Kidney (tissue), 22 donors: ENCODE measurements at places on chromosomes 2 and 18. TPM values are rescaled to one million over a fixed set of nuclear protein-coding genes. Genes with fewer than 3 reads are reported as not detected.

IL18R1 gene
- total RNA-seq = 14.9 TPM

- no peak for DNase-seq
- no peaks in the 10 kb centered on the region for H3K36me3 ChIP-seq
- no peaks in the 10 kb centered on the region for H3K4me1 ChIP-seq
- H3K27me3 ChIP-seq = no peaks in the 10 kb centered on the region
Measured at GRCh38 chr18:38933322-38933721, 1367.7 kb upstream of the CELF4 start.

GRCh38 chr2:219175928-219176817 lies 552 bp downstream of the CNPPD1 start:
- DNase-seq = peak; percentile 92
- peaks cover 29% of the 10 kb centered on the region for H3K36me3 ChIP-seq
- H3K4me1 ChIP-seq = peaks cover 37% of the 10 kb centered on the region

DNA sequence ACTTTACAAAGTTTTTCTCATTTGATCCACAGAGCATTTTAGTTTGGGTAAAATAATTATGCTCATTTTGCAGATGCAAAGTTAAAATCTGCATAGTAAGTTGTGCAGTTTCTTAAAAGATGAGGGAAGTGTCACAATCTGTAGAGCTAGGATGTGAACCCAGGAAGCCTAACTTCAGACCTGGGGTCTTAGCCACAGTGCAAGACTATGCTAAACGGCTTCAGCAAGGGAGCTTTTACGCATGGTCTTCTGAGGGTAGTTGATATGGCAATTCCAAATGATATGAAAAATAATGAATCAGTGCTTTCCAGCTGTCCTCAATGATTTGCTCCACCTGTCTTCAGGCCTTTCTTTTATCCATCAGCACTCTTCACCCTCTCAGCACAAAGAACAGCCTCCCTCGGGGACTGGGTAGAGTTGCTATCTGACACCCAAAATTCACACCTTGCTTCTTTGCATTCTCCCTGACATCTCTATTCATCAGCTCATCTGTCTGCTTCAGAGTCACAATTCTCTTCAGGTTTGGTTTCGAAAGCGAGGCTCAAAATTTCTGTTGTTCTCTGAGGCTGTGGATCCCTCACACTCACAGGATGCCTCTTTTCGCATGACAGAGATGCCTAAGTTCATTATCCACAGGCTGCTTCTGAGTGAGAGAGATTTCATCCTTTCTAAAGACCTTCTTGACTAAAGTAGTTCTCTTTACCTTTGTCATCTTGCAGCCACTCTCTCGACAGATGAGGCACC lies 302.5 kb downstream of the NRXN1 start:
- no peak overlapping the region for H3K4me3 ChIP-seq
- no peaks in the 10 kb centered on the region for H3K36me3 ChIP-seq
- no peak for DNase-seq

CNDP1 gene
- total RNA-seq = 1.4 TPM

GRCh38 chr2:101341901-101342624 lies 33.6 kb upstream of the RNF149 start:
- H3K4me3 ChIP-seq = no peak overlapping the region
- DNase-seq = peak; percentile 50
- no peaks in the 10 kb centered on the region for H3K4me1 ChIP-seq

SP5 gene
- total RNA-seq = 0.25 TPM

DNA sequence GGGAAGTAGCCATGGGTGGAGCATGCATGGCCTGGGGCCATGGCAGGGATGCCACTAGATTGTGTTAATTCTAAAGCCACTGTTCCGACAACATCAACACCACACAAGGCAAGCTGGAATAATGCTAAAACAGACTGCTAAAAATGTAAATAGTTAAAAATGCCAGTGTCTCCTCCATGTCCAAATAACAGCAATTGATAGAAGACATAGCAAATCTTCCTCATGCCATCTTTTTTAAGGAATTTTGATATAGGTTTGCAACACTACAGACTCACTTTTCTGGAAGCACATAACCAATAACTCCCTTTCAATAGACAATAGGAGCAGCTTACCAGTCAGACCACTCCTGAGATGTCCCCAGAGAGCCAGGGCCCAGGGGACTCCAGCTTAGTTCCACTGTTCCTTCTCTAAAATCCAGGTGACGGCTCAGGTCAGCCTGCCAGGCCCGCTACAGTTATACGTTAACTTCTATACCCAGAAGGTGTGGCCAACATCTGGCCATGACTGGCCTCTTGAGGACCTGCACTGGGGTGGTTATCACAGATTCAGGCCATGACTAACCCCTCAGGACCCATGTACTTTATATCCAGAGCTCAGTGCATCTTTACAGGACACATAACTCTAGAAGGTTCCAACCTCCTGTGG lies 20.3 kb downstream of the TUBB6 start:
- H3K4me1 ChIP-seq = no peaks in the 10 kb centered on the region
- no peak overlapping the region for H3K27ac ChIP-seq
- DNase-seq = no peak
- no peak overlapping the region for H3K4me3 ChIP-seq
- H3K36me3 ChIP-seq = peaks cover 6% of the 10 kb centered on the region
- H3K27me3 ChIP-seq = no peaks in the 10 kb centered on the region

HMSD gene
- 1.4 TPM for total RNA-seq

ZNF385B gene
- total RNA-seq = 10.9 TPM

DNA sequence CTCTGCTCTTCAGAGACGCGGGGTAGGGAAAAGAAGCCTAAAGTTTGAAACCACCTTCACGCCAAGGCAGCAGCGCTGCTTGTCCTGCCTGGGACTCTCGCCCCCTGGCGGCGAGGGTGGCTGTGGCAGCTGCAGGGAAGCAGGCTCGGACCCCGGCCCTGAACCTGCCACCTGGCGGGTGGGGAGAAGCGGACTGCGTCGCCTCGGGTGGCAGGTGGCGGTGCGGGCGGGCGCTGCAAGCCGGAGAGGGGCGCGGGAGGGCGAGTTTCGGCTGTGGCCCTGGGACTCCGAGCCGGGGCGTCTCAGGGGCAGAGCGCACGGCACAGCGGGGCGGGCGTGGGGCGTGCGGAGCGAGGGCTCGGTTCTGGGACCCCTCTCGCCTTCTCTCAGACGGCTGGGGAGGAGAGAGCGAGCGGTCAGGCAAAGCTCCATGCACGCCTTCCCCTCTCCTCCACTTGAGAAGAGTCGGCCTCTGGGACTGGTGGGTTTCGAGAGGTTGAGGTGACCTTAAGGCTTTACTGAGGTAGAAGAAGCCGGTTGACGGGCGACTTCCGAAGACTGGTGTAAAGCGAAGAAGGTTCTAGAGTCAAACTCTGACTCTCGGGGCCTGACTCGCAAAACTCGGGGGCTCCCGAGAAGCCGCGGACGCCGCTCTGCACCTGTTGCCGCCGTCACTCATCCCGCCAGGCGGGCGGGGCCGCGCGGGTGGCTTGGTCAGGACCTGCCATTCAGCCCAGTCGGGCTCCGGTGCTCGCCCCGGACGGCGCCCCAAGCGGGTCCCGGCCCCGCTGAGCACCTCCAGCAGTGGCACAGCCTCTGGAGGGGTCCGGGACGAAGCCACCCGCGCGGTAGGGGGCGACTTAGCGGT lies 1.1 kb upstream of the BOLL start:
- H3K27ac ChIP-seq = no peak overlapping the region
- DNase-seq = peak; percentile 68

- H3K27ac ChIP-seq = no peak overlapping the region
- no peaks in the 10 kb centered on the region for H3K27me3 ChIP-seq
- no peaks in the 10 kb centered on the region for H3K36me3 ChIP-seq
- no peak for DNase-seq
- no peak overlapping the region for H3K4me3 ChIP-seq
Measured at GRCh38 chr2:29332540-29332939, 217.3 kb downstream of the CLIP4 start.

- no peak overlapping the region for H3K27ac ChIP-seq
- no peaks in the 10 kb centered on the region for H3K27me3 ChIP-seq
- no peaks in the 10 kb centered on the region for H3K36me3 ChIP-seq
- no peak for DNase-seq
Measured at GRCh38 chr18:7663366-7664312, 96.5 kb downstream of the PTPRM start.

ESPNL gene
- 2.7 TPM for total RNA-seq

GRCh38 chr18:8987241-8987640 lies 115.3 kb upstream of the NDUFV2 start:
- H3K27ac ChIP-seq = no peak overlapping the region
- no peaks in the 10 kb centered on the region for H3K27me3 ChIP-seq
- H3K4me3 ChIP-seq = no peak overlapping the region
- H3K36me3 ChIP-seq = no peaks in the 10 kb centered on the region

TCF4 gene
- total RNA-seq = 60.3 TPM

MAP3K19 gene
- total RNA-seq = not detected

- H3K36me3 ChIP-seq = no peaks in the 10 kb centered on the region
- H3K4me3 ChIP-seq = no peak overlapping the region
- no peak for DNase-seq
- H3K27ac ChIP-seq = no peak overlapping the region
- H3K4me1 ChIP-seq = no peaks in the 10 kb centered on the region
Measured at GRCh38 chr2:55365303-55365702, 54.4 kb downstream of the CCDC88A start.

GRCh38 chr2:163028807-163029206 lies 190.2 kb upstream of the KCNH7 start:
- DNase-seq = no peak
- H3K27ac ChIP-seq = no peak overlapping the region
- no peaks in the 10 kb centered on the region for H3K27me3 ChIP-seq
- no peaks in the 10 kb centered on the region for H3K36me3 ChIP-seq
- no peaks in the 10 kb centered on the region for H3K4me1 ChIP-seq

- no peak overlapping the region for H3K4me3 ChIP-seq
- no peak for DNase-seq
- H3K27me3 ChIP-seq = no peaks in the 10 kb centered on the region
- H3K4me1 ChIP-seq = no peaks in the 10 kb centered on the region
- H3K27ac ChIP-seq = no peak overlapping the region
Measured at GRCh38 chr2:11134349-11134748, 20.9 kb upstream of the SLC66A3 start.

CACNB4 gene
- total RNA-seq = 2.2 TPM

DNA sequence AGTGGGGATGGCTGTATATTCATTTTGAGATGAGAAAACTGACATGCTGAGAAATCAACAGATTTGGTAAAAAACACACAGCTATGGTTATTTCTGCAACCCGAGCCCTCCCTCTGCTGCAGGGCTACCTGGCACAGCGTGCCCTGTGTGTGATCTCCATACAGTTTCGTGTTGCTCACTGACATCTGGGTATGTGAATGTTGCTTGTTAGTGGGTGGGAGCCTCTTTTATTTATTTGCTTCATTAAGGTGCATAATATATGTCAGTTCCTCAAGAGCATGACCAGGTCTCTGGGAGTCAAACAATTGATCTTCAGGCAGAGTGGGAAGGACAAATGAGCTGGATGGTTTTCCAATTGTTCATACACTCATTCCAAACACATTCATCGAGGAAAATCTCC lies 139.1 kb upstream of the FHL2 start:
- H3K27ac ChIP-seq = no peak overlapping the region
- no peaks in the 10 kb centered on the region for H3K4me1 ChIP-seq
- H3K4me3 ChIP-seq = no peak overlapping the region
- no peak for DNase-seq
- H3K36me3 ChIP-seq = no peaks in the 10 kb centered on the region

GRCh38 chr2:47808614-47809013 lies 25.7 kb downstream of the MSH6 start:
- no peaks in the 10 kb centered on the region for H3K27me3 ChIP-seq
- no peak overlapping the region for H3K4me3 ChIP-seq
- no peak for DNase-seq
- H3K27ac ChIP-seq = no peak overlapping the region
- no peaks in the 10 kb centered on the region for H3K4me1 ChIP-seq
- peaks cover 47% of the 10 kb centered on the region for H3K36me3 ChIP-seq
